HuH-7.5 (cell line): ENCODE measurements at places on chromosomes 7 and 10.

- DNase-seq: no peak
These were observed 6.8 kb upstream of the LRRC4 start for GRCh38 chr7:128037880-128038619.

DNA sequence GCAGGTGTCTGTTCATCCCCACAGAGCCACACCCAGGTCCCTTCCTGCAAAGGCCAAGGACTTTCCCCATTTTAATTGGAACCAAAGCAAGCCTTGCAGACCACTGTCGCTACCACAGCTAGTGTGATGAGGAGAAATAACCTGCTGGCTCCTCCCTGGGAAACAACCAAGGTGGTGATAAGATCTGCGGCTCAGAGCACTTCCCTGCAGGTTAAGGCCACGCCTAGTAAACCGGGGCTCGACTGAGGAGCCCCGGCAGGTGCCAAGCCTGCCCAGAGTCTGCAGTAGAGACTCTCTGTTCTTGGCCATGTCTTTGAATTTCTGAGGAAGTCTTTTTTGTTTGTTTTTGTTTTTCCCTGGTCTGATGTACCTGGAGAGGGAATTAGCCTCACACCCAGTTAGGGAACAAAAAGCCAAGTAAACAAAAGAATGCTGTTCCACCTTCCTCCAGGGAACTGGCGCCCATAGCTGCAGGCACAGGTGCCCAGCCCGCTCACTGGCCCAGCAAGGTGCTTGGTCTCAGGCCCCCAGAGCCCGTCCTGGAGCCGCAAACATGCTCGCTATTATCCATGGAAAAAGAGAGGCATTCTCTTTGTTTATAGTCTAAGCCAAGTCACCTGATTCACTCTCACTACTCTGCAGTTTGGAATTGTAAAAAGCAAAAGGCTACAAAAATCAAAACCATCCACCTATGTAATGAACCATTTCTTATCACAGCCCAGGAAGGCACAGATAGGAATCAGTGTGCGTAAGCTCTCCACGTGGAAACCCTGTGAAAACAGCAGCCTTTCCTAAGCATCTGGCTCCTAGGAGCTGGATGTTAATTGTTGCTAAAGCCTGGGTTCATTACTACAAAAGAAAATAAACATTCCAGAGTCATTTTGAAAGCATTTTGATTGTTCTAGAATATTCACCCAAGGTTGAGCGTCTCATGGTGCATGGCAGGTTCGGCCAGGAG, 2.7 kb downstream of the GPR146 start:
- DNase-seq: no peak

- no peak for DNase-seq
These were observed 28.5 kb downstream of the CHCHD3 start for GRCh38 chr7:133053321-133053891.

- DNase-seq: peak; percentile 17
These were observed 144.5 kb downstream of the PPP1R3A start for GRCh38 chr7:113774182-113774807.

- no peak for DNase-seq
These were observed 128.9 kb downstream of the CCDC3 start for GRCh38 chr10:12872577-12872976.

GRCh38 chr7:134343796-134344195, 27.1 kb upstream of the SLC35B4 start:
- no peak for DNase-seq

DNA sequence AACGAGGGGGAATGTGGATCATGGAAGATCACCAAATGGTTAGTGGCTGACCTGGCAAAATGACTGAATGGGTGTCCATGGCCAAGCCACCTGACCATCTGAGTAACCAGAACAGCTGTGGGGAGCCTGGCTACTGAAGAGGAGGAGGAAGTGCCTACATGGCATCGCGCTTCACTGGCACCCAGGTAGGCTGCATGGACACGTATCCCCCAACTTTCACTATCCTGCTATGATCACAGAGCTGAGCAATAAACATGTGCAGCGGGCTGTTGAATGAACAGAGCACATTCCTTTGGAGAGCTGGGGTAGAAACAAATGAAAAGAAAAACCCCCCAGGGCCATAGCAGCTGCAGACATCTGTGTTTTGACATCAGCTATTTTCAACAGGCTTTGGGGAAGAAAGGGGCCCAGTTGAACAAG, 6.5 kb downstream of the AKR1B1 start:
- no peak for DNase-seq

- DNase-seq: no peak
These were observed 16.2 kb downstream of the CCNY start for GRCh38 chr10:35352512-35352911.

GRCh38 chr10:11516431-11516746, 95.1 kb downstream of the USP6NL start:
- DNase-seq: no peak

DNA sequence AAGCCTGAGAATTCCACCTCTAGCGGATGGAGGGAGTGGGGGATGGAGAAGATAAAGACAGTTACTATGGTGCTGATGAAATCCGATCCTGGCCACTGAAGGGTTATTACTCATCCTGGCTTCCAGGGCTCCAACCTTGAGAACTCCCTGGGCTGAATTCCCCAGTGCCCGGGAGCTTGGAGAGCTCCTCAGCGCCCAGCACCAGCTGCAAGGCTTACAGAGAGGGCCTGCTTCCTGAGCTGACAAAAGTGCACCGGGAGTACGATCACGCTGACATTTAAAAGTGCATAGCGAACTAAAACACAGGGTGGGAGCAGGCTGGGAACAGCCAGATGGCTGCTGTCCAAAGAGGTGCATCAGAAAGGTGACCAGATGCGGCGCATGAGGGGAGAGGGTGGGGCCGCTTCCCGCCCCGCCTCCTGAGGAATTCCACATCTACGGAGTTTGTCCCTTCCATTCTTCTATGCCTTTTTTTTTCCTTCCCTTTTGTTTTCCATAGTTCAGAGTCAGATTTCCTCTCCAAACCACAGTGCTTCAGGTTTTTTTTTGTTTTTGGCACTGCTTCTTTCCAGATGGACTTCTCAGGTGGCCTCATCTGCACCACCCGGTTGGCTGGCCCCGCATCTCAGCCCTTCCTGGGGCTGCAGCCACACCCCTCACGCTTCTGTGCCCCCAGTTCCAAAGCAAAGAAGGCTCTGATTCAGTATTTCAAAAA, 62.4 kb upstream of the MKRN1 start:
- DNase-seq: peak; percentile 34

DNA sequence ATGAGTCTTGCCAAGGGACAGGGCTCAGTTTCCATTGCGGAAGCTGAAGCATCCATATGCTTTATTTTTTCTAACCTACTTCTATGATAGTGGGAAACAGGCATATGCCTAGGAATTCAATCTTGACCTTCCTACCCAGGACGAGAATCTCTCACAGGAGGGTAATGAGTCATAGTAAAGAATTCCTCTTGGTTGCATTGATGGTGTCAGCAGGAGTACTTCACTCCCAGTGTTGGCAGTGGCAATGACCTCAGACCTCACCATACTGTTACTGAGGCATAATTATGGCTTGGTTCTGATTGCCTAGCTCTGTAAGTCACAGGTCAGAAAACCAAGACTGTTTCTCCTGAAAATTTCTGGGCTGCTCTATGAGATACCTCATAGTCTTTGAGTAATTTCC, 552.9 kb downstream of the ARL4A start:
- DNase-seq: no peak

GRCh38 chr7:51236470-51237132, 80.0 kb downstream of the COBL start:
- no peak for DNase-seq

- no peak for DNase-seq
These were observed 12.3 kb upstream of the CTBP2 start for GRCh38 chr10:125172694-125173093.

- DNase-seq: no peak
These were observed 97.6 kb downstream of the ST8SIA6 start for GRCh38 chr10:17356820-17357219.

GRCh38 chr10:630581-631073, 58.8 kb downstream of the DIP2C start:
- no peak for DNase-seq

GRCh38 chr7:66119245-66119850, 4.7 kb downstream of the CRCP start:
- DNase-seq: no peak

DNA sequence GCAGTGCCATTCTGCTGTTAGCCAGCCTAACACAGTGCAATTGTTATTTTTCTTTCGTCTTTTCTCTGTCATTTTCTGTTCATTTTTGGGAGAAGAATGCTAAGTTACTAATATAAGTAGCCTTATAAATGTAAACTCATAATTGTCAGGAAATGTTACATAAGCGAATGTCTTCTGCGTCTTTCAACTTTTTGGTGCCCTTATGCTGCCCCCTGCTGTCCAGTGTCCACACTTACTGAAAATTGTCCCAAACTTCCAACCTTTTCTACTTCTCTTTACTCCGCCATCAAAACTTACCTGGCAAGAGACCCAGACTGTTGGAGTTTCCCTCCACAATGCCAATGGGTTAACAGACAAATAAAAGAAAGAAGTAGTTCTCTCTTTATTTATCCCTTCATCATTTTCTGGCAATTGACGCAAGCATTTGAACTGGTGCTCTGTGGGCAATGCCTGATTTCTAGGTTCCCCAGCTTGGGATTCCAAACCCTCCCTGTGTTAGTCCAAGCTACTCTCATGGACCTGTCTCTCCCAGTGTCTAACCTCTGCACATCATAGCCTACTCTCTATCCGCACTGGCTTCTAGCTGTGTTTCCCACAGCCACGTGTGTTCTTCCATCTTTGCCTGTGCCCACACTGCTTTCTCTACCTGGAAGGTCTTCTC, 21.0 kb upstream of the EPC1 start:
- no peak for DNase-seq

DNA sequence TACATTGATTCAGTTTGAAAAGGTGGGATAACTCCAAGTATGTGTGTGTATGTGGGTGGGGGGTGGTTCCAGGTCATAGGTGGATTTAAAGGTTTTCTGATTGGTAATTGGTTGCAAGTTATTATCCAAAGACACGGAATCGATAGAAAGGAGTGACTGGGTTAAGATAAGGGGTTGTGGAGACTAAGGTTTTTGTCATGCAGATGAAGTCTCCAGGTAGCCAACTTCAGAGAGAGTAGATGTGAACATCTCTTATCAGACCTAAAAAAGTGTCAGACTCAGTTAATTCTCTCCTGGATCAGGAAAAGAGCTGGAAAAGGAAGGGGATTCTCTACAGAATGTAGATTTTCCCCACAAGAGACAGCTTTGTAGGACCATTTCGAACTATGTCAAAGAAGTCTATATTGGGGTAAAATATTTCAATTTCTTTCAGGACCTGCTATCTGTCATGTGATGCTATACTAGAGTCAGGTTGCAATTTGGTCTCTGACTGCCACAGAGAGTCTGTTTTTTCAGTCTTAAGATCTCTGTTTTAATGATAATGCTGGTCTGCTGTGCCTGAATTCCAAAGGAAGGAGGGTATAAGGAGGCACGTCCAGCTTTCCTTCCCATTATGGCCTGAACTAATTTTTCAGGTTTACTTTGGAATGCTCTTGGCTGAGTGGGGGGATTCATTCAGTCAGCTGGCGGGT, 3.6 kb downstream of the C7orf57 start:
- no peak for DNase-seq

GRCh38 chr10:88186335-88186734, 322.9 kb downstream of the PTEN start:
- DNase-seq: no peak

DNA sequence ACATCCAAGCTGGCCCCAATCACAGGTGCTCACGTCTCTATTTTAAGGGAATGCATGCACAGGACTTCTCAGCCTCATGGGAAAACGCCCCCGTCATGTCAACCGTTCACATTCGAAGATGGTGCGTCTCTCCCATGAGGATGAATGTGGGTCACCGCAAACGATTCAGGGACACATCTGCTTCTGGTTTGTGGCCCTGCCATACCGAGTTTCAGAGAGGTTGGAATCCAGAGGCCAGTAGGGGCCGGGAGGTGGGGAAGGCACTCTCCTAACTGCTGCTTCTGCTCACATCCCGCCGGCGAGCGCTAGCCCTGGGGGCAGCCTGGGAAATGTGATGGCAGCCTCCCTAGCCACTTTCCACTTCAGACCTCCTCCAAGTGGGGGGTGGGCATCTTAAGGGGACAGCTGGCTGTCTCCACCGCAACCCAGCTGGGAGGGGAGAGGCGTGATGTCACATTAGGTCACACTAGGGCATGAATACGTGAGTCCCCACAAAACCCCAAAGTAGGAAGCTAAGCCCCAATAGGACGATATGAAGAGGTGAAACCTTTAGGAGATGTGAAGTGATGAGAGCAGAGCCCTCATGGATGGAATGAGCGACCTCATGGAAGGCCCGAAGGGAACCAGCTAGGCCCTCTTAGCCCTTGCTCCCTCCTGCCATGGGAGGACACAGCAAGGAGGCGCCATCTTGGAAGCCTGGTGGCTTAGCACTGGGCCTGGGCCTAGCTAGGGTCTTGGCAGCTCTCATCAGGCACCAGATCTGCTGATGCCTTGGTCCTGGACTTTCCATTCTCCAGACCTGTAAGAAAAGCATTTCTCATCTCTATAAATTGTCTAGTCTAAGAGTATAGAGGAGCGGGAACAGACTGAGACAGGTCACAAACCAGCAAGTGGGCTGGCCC, 107.8 kb downstream of the TCERG1L start:
- no peak for DNase-seq

DNA sequence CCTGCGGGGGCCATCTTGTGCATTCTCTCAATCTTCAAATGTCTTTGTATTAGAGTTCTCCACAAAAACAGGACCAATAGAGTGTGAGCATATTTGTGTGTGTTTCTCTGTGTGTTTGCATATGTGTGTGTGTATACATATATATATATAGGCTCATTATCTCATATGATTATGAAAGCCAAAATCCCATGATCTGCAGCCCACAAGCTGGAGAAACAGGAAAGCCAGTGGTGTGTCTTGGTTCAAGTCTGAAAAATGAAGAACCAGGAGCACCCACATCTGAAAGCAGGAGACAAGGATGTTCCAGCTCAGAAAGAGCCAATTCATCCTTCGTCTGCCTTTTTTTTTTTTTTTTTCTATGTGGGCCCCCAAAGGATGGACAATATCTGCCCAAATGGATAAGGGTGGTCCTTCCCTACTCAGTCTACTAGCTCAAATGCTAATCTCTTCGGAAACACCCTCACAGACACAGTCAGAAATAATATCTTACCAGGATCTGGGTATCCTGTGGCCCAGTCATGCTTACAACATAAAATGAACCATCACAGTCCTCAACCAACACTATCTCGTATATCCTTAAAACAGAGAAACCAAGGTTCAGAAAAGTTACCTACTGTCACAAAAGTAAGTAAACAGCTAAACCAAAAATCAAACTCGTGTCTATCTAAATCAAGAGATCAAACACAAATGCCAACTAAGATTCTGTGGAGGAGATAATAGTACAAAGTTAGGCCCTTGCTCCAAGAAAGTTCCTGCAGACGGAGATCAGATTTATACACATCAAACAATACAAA, 141.9 kb downstream of the JMJD1C start:
- no peak for DNase-seq

GRCh38 chr10:88273567-88273966, 309.6 kb downstream of the RNLS start:
- no peak for DNase-seq

GRCh38 chr10:126115886-126116285, 219.5 kb downstream of the FANK1 start:
- no peak for DNase-seq

- DNase-seq: no peak
These were observed 11.9 kb upstream of the OPTN start for GRCh38 chr10:13087986-13088618.

GRCh38 chr10:44913350-44914081, 2.4 kb downstream of the TMEM72 start:
- DNase-seq: no peak

GRCh38 chr10:124562425-124563060, 100.9 kb downstream of the LHPP start:
- DNase-seq: no peak
